ENCODE measurements at places on chromosomes 1 and 21.

DNA sequence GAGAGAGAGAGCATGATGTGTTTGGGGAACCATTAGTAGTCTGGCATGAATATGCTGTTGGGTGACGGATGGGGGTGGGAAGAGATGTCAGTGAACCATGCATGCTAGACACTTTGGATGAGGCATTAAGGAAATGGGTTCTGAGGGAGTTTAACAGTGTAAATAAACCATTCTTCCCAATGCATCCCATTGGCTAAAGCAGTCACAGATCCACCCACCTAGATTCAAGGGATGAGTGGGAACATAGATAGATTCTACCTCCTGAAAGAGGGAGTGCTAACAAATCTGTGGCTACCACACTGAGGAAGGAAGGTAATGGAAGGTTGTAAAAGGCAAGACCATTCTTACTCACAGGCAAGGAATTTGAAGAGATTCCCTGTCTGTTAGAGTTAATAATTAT lies 129.8 kb upstream of the CACNA1E start:
- DNase-seq, result no peak

- DNase-seq, result no peak
These were observed 21.2 kb downstream of the MACO1 start for GRCh38 chr1:25451908-25452307.

GRCh38 chr1:229229137-229229720 lies 41.7 kb upstream of the RAB4A start:
- no peak for DNase-seq

DNA sequence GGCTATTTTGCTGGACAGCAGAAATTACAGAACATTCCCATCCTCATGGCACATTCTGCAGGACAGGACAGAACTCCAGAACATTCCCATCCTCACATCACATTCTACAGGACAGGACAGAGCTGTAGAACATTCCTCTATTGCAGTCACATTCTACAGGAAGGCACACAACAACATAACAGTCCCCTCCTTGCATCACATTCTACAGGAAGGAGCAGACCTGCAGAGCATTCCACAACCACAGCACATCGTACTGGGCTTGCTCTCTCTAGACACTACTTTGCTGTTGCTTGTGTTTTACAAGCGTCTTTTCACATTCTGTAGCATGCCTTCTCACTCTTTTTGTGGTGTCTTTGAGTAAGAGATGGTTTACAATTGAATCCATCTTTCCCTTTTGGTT lies 26.8 kb upstream of the ABCB10 start:
- no peak for DNase-seq

DNA sequence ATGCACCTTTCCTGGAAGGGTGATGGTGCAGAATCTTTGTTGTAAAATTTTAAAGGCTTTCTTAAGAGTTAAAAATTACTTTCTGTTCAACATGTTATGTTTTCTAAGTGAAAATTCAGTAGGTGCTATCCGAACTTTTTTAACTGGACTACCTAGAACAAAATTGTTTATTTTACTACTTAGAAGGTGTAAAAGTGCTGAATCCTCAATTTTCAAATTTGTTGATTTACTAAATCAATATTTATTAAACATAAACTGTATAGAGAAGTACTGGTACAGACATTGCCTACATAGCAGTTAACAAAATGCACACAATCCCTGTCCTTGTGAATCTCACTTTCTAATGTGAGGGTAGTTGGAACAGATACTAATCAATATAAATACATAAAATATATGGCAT lies 277.5 kb downstream of the CTH start:
- no peak for DNase-seq

DNA sequence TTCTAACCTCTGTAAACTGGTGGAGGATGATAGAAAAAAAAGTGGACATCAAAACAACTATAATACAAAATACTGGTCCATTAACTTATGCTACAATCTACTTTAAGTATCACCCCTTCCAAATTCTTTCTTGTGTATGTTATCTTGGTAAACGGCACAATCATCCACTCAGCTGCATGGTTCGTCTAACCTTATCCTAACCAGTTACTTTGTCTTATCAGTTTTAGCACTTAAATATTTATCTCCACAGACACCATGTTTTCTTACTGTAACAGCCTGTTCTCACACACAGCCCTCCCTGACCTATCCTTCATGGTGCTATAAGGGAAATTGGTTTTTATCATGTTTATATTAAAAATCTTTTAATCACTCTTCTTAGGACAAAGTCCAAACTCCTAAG lies 157.2 kb downstream of the PTGER3 start:
- no peak for DNase-seq

- no peak for DNase-seq
These were observed 250 bp downstream of the F5 start for GRCh38 chr1:169586067-169586394.

DNA sequence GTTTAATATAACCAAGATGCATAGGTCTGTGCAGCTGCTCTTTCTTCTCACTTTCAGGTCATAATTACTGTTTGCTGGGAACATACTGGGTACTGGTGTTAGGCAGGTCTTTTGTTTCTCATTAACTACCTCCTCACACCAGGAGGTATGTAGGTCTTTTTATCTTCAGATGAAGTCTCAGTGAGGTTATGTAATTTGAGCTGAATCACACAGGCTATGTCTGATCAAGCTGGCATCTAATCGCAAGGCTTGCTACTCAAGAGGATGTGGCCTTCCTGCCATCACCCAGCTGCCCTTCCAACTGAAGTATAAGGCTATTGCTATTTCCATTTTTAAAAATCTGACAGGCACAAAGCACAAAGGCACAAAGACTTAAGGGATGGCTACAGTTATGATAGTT lies 96.4 kb downstream of the RUNX1 start:
- no peak for DNase-seq

GRCh38 chr1:201448990-201449389 lies 20.0 kb downstream of the PHLDA3 start:
- DNase-seq, result no peak

- DNase-seq, result no peak
These were observed 309.7 kb downstream of the SEC16B start for GRCh38 chr1:177660188-177660587.

DNA sequence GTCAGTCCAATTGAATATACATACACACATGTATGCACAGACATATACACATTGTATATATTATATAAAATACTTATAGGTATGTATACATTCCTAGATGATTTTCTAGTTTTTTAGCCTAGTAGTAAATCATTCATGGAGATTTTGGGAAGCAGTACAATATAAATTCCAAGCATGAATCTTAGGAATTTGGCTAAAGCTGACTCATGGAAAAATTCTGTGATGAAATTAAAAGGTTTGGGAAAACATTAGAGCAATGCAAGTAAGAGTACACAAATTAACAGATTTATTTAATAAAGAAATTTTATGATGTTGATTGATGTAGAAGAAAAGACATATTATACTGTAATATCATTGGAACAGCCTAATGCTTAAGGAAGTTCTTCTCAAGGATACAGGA lies 43.7 kb upstream of the PTGFR start:
- no peak for DNase-seq

- DNase-seq, result no peak
These were observed 40.6 kb upstream of the PLA2G5 start for GRCh38 chr1:20029178-20029912.

GRCh38 chr1:19949016-19949415 lies 25.6 kb upstream of the PLA2G2E start:
- no peak for DNase-seq

DNA sequence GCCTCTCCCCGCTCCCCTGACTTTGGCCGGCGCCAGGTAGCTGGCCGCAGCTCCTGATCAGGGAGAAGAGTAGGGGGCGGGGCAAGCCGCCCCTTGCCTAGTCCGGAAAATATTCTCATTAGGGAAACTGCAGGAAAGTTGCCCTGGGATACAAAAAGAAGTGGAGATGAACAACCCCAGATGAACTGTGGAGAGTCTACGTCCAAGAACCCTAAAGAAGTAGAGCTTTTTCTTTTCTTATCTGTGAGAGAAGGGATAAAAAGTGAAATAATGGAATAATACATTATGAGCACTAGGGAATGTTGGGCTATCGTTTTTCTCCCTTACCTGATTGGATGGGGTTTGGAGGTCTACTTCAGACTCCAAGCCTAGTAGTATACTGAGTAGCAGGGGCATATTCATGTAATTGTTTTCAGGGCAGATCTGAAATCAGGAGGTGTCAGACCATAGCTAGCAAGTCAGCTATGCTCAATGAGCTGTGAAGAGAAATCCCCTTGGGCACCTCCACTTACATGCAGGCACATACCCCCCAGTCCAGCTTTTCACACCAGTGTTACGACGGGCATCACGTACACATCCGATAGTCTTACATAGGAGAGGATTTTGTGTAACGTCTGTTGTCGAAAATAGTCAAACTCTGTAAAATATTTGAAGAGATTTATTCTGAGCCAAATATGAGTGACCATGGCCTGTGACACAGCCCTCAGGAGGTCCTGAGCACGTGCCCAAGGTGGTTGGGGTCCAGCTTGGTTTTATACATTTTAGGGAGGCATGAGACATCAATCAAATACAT lies 1.7 kb upstream of the DUSP10 start:
- DNase-seq, result no peak

- DNase-seq, result no peak
These were observed 25.0 kb downstream of the TATDN3 start for GRCh38 chr1:212816567-212817278.

- DNase-seq, result no peak
These were observed 386.9 kb upstream of the PLXNA2 start for GRCh38 chr1:208631092-208631491.

GRCh38 chr1:207286786-207287468 lies 34.6 kb upstream of the CD55 start:
- DNase-seq, result no peak

- no peak for DNase-seq
These were observed 138.6 kb upstream of the BMP8A start for GRCh38 chr1:39352881-39353280.

GRCh38 chr1:45008076-45008475 lies 3.0 kb downstream of the HECTD3 start:
- no peak for DNase-seq

DNA sequence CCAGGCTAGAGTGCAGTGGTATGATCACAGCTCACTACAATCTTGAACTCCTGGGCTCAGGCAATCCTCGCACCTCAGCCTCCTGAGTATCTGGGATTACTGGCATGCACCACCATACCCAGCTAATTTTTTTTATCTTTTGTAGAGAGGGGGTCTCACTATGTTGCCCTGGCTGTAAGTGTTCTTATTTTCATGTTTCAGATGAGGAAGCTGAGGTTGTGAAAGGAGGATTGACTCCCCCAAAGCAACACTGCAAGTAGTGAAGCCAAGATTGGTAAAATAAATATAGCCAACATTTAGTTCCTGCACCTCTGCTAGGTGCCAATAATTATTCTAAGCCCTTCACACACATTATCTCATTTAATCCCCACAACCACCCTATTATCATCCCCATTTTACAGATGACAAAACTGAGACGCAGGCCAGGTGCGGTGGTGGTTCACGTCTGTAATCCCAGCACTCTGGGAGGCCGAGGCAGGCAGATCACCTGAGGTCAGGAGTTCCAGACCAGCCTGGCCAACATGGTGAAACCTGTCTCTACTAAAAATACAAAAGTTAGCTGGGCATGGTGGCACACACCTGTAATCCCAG lies 2.1 kb downstream of the PMVK start:
- no peak for DNase-seq

- DNase-seq, result no peak
These were observed 108.1 kb downstream of the MAP3K21 start for GRCh38 chr1:233435622-233436021.

DNA sequence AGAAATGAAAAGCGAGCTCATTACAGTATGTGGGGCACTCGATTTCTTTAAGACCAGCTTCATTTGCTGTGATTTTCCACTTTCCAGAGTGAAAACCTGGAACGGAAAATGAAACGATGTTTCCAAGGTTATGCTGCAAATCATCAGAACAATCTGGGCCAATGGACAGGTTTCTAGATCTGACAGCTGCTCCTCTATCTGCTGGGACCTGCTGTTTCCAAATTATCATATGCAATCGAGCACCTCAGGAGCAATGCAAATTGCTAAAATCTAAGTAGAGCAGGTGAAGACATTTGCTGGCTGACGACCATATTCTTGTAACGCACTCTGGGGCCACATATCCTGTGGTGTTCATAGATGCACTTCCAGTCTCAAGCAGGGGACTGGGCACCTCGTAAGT lies 39.7 kb upstream of the TIAM1 start:
- DNase-seq, result no peak

DNA sequence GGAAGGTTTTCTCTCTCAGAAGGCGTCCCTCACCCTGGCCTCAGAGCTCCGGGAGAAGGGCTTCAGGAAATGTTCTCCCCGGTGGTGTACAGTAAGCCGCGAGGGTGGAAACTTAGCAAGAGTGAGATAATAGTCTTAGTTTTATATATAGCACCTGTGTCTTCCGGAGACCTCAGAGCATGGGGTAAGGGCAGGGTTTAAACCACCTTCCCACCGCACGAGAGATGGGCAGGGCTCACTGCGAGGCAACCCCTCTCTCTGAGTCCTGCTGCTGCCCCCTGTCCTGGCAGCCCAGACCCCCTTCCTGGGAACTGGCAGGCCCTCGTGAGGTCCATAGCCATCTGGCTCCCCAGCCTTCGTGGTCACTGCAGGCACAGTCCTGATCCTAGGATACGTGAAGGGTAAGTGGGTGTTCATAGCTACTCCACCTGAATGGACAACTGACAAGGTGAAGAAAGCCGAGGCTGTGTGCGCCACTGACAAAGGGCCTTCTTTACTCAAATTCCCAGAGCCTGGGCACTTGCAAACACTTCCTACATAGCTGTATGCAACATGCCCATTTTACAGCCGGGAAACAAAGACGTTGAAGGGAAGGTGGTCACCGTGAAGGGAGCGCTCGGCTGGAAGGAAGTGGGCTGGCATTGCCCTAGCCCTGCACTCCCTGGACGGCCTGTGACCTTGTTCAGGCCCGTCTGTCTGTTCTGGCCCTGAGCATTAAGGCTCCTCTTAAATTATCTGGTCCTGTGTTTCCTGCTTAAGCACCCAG lies 26.9 kb downstream of the ITPKB start:
- peak; percentile 48 for DNase-seq

GRCh38 chr1:245765230-245766000 lies 610.6 kb downstream of the KIF26B start:
- DNase-seq, result no peak

DNA sequence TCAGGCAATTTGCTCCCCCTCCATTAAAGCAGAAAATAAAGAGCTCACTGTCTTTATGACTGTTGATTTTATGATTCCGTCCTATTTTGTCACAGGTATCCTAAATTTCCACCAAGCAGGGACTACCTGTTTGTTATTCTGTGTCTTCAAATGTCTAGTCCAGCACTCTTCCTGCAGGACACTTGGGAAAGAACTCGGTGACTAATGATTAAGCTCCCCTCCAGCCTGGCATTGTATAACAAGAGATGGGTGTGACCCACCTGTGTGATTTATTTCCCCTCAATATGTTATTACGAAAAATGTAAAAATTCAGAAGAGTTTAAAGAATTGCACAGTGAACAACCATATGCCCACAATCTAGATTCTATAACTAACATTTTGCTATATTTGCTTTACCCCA lies 42.9 kb upstream of the LRRN2 start:
- no peak for DNase-seq

DNA sequence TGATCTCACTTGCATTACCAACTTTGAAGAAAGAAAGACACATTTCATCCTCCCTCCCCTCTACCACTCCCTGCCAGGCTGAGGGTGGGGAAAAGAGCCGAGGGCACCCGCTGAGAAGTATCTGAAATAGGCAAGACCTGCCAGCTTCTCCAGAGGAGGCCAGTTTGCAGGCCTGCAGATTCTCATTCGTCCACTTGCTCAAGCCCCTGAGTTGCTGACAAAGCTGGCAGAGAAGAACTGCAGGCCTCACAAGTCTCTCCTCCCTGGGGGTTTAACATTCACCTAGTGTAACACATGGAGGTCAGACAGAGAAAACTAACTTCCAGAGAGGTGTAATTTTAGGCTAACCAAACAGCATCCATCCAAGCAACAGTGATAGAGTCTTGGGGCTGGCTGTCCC lies 376.4 kb downstream of the HHAT start:
- no peak for DNase-seq
